ENCODE measurements at places on chromosomes 11 and 22.
A peak's percentile ranks its signal among the peaks of the same experiment; 100 is the strongest.

- no peak for DNase-seq
These were observed 181.9 kb upstream of the ANO3 start for GRCh38 chr11:26150031-26150430.

DNA sequence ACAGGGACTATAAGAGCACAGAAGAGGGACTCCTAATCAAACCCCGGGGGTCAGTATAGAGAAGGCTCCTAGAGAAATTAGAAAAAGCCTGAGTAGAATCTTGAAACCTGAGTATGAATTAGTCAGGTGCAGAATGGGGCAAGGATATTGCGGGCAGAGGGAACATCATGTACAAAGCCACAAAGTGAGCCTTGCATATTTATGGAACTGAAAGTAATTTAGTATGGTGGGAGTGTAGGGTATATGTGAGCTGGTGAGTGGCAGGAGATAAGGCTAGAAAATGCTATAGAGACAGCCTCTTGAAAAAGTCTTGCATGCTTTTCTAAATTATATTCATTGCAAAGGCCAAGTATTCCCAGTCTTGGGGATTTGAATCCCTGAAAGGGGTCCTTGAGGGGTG lies 93.7 kb downstream of the STIM1 start:
- DNase-seq, result no peak

- peak; percentile 90 for DNase-seq
These were observed 42.5 kb downstream of the LARGE2 start for GRCh38 chr11:45964911-45965389.

DNA sequence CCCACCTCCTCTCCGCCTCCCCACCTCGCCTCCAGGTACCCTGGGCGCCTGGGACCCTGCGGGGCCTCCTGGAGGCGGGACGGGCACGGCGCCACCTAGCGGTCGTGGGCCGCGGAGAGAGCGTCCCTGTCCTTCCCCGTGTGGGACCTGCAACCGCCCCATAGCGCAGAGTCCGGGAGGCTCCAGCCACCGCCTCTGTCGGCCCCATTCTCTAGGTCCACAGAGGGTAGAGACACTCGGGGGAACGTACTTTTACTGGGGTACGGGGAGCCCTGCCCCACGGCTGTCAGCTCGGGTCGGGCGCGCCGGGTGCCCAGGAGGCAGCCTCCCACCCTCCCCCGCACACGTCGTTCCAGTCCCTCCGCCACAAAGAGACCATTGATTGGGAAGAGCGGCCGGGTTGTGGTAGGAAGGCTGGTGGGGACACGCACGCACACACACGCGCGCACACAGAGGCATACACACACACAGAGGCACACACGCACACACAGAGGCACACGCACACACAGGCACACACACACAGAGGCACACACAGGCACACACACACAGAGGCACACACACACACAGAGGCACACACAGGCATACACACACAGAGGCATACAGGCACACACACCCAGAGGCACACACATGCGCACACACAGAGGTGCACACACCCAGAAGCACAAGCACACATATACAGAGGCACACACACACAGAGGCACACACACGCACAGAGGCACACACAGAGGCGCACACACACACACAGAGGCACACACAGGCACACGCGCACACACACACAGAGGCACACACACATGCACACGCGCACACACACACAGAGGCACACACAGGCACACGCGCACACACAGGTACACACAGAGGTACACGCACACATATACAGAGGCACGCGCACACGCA lies 12.6 kb upstream of the NECTIN1 start:
- no peak for DNase-seq

- DNase-seq, result peak; percentile 78
These were observed 165.0 kb downstream of the RCN1 start for GRCh38 chr11:32255841-32256240.

DNA sequence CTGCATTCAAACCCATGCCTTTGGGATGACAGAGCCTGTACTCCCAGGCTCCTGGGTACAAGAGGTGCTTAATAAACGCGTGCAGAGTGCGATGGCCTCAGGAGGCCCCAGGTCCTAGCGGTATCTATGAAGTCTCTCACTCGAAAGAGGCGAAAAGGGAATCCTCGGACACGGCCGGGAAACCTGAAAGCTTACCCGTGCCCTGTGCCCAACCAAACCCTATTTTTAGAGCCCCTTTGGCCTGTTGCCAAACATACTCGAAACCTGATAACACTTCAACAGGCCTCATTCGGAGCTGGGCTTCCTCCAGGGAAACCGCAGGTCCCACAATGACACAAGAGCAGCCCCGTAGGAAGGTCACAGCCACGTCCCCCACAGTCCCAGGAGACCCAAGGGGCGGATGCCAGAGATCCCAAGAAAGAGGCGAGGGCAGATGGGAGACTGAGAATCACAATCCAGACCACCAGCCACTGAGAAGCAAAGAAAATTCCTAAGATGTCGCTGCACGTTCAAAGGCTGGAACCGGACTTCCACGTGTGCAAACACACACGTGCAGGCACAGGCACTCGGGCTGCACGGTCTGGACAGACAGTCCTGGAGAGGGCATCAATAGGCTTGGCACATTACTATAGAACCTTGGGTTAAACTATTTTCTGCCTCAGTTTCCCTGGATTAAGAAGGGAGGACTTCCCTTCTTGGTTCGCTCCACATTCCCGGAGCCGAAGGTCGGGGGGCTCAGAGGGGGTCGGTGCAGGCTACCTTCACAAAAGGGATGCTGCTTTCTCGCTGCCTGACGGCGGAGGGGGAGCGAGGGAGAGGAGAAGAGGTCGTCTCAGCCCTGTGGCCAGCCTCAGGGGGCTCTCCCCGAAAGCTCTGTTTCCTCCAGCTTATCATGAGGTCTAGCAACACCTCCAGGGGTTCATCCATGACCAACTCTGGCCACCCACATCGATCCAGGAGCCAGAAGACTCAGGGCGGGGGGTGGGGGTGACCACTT lies 8.2 kb downstream of the PDGFB start:
- DNase-seq, result no peak

GRCh38 chr11:40139536-40139935 lies 1319.9 kb downstream of the LRRC4C start:
- DNase-seq, result no peak

DNA sequence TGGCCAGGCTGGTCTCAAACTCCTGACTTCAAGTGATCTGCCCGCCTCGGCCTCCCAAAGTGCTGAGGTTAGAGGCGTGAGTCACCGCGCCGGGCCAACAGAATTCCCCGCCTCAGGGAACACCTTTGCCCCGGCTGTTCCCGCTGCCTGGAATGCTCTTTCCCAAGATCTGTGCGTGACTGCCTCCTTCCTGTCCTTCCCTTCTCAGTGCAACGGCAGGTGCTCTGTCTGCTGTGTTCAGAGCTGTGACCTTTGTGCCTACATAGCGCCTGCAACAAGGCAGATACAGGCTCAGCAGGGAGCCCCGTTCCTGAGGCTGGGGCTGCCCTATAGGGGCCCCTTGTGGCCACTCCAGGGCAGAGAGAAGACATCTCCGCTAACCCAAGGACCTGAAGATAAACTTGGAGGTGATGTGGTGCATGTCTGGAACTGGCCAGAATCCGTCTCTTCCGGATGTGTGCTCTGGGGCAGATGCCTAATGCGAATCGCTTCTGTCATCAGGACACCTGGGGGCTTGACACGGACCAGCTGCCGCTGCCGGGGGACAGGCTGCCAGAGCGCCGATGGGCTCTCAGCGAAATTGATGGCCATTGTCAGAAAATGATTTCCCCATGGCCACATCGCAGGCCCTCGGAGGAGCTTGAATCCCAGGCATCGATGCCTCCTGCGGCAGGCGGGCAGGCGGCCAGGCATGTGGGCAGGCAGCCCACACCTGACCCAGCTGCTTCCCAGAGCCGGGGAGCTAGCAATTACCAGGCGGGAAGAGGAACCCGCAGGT lies 43.5 kb upstream of the TCF20 start:
- DNase-seq, result peak; percentile 52

DNA sequence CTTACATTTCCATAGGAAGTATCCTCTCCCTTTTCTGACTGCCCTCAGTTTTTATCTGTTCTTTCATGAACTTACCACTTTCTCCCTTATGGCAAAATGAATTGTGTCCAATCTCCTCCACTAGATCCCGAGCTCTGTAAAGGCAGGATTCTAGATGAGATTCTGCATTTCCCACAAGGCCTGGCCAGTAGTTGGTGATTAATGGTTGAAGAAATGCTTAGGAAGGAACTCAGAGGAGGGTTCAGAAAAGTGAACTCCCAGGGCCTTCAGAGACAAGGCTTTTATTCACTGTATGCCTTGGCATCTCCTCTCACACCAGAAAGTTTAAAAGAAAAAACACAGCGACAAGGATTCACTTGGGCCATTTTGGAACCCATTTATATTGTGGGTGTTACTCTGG lies 66.2 kb downstream of the CCDC81 start:
- no peak for DNase-seq

- no peak for DNase-seq
These were observed 34.2 kb upstream of the PRR5 start for GRCh38 chr22:44667829-44668189.

- no peak for DNase-seq
These were observed 44.2 kb downstream of the EXPH5 start for GRCh38 chr11:108549319-108549885.

DNA sequence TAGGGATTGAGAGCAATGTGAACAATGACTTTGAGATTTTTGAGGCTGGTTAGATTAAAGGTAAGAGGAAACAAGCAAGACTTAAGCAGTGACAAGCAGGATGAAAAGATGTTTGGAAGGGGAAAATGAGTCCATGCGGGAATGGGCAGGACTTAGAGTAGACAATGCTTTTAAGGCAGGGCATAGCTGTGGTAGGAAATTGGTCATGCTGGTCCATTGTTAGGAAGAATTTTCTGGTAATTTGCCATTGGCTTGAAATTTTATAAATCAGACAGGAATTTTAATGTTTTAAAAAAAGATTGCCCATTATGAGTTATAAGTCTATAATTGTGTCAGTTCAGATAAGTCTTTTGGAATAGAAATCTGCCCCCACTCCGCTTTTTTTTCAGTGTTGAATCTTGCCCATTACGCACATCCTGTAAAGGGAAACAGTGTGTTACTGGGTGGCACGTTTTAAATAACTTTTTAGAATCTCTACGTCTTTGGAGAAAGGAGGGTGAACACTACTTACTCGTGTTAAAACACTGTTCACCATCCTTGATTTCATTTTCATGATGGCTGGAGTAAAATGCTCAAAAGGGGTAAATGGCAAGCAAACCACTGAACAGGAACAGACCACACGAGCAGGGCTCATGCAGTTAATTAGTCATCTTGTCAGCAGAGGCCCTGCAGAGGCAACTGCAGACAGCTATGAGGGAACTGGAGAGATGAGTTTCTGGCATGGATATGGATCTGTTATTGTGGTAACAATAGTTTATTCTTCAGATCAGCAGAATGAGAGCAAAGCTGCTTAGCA lies 25.0 kb downstream of the SWAP70 start:
- DNase-seq, result no peak

GRCh38 chr11:131703311-131703710 lies 332.9 kb downstream of the NTM start:
- DNase-seq, result no peak

GRCh38 chr11:62001450-62002191 lies 34.2 kb upstream of the FTH1 start:
- no peak for DNase-seq

DNA sequence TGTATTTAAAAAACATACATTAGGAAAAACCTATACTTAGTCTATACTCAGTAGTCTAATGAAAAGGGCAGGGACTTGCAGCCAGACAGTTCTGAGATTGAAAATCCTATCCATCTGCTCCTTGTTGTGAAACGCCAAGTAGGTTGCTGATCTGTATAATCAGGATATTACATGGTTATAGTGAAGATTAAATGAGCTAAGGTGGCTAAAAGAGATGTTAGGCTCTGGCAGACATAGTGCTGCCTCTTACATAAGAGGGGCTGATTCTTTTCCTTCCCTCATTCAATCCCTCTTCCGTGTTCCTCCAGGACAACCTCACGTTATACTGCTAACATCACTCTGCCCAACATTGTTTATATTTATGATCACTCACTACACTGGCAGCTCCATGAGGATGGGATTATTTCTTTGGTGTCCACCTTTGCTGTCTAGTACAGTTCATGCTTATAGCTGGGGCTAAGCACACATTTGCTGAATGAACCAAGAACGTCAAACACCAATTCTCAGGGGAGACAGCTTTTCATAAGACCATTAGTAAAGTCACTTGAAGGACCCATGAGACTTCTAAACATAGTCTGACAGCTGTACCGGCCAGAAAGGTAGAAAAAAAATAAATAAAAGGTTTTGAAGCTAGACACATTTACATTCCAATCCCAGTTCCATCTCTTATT lies 46.3 kb downstream of the GAB2 start:
- DNase-seq, result no peak

DNA sequence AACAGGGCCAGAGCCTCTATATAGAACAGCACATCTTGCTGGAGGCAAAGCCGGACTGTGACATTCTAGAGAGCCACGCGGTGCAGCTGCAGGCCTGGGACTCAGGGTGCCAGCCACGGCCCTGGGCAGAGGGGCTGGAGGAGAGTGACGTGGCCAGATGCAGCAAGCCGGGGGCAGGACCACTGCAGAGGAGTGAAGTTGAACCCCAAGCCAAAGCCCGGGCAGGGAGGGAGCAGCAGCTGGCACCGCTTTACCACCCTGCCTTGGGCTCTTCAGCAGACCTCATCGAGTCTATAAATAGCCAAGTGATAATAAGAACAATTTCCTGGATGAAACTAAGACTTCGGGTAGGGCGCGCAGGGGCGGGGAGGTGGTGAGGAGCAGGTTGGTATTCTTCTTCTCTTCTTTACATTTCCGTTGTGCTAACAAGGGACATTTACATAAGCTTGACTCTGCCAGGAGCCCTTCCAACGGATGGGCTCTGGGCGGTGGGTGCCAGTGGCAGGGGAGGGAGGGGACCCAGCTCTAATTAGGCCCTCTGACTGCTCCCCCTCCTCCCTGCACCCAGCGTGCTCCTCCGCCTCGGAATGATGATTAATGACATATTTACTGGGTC lies 110.2 kb downstream of the ST3GAL4 start:
- DNase-seq, result no peak

- DNase-seq, result peak; percentile 59
These were observed 340.5 kb downstream of the TENM4 start for GRCh38 chr11:79100093-79100910.
